KBM-7 (cell line): ENCODE measurements at places on chromosomes 16 and 17.

DNA sequence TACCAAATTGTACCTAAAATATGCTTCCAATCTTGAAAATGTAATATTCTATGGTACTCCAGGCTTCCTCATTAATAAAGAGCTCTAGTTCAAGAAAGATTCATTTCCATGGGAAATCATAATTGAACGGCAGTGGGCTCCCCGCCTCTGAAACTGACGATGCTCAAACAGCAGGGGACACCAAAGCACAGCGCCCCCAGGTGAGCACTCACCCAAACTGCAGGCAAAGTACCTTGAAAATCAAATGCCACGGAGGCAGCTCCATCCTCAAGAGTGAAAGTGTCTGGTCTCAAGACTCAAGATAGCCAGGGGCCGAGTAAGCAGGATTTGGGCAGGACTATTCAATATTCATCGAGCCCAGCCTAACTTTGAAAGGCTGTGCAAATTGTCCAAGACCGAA lies 217.4 kb upstream of the TNRC6C start:
- peak; percentile 64 for DNase-seq

DNA sequence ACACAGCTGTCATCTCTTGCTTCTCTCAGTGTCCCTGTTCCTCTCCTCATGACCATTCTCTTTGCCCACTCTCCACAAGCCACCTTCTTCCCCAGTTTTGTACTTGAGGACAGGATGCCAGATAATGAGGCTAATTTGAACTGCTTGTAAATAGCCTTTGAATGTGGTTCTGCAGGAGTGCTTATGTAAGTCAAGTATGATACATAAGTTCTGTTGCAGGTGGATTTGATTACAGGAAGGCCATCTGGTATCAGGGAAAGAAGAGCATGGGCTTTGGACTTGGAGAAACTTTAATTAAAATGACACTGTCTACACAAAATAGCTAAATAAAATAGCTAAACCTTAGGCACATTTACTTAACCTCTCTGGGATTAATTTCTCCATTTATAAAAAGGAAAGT lies 120.2 kb upstream of the HLF start:
- DNase-seq, result no peak

DNA sequence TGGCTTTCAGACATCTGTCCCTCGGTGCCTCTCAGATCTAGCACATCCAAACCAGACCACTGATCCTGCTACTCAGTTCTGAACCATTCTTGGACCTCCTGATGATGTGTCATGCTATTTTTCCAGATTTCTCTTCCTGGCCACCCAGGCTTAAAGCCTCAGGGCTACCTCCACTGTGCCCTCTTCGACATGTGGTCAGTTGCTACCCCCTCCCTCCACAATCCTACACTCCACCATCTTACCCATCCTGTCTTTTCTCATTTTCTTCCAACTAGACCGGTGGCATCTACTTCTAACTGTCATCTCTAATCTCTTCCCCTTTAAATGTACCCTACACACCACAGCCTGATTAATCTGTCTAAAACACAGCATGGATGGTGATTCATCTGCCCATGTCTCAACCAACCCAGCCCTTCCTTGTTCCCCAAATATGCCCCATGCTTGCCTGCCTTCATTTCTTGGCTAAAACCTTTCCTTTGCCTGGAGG lies 478.6 kb downstream of the SLC39A11 start:
- DNase-seq, result peak; percentile 5

- DNase-seq, result no peak
Measured at GRCh38 chr17:57601143-57601735, 143.9 kb downstream of the CCDC182 start.

GRCh38 chr17:74842599-74843351 lies 16.9 kb downstream of the GRIN2C start:
- DNase-seq, result no peak

- no peak for DNase-seq
Measured at GRCh38 chr16:46789499-46790414, 41.2 kb downstream of the C16orf87 start.

DNA sequence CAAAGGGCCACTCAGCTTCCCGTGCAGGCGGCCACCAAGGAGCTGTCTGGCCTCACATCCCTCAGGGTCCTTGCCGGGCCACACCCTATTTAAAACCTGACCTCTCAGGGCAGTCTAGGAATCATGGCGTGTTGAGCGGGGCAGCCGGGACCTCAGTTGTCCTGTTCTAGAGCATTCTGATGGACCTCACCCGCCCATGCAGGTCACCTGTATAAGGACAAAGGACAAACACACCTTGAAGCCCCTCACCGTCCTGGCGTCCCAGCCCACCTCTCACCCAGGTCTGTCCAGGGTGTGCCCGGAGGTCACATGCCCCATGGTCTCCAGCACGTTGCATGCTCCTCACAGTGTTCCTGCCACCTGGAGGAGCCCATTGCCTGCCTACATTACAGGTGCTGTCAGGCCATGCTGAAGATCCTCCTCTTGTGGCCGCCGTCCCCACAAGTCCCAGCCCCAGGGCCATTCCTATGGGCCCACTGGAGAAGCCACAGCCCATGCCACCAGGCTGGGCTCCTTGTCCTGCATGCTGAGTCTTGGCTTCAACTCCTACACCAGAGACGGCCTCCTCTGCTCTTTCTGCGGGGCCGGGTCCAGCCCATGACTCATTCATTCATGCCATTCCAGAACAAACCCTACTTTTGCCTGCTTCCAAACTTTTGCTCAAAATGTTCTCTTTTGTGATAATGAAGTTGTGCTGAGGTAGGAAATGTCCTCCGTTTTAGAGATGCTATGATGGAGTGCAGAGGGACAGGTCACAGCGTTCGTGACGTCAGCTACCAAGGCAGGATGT lies 46.3 kb downstream of the PEMT start:
- DNase-seq, result no peak

GRCh38 chr16:10314811-10315210 lies 71.0 kb upstream of the ATF7IP2 start:
- DNase-seq, result peak; percentile 45

DNA sequence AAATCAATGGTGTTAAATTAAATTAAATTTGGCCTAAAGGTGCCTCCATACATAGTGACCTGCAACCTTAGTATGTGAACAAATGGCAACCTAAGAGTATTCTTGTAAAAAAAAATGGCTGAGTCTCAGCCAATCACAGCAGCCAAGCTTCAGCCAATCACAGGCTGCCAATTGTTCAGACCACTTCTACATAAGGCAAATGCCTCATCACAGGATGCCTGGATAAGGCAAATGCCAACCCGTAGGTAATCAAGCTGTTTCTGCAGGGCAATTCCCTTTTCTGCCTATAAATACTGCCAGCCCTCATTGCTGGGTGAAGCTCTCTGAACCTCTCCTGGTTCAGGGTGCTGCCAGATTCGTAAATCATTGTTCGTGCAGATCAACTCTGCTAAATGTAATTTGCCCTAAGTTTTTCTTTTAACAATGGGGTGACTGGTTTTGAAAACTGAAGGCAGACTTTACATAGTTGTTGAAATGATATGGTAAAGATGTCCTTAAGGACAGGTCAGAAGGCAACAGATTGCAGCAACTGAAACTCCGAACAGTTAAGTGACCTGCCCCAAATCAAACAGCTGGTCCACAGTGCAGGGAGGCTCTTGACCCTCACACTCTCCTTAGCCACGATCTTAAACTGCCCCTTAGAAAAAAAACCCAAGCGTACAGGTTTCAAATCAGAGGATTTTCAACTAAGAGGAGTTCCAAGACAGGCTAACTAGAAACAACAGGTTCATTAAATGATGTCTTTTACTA lies 50.3 kb downstream of the N4BP1 start:
- DNase-seq, result peak; percentile 35

DNA sequence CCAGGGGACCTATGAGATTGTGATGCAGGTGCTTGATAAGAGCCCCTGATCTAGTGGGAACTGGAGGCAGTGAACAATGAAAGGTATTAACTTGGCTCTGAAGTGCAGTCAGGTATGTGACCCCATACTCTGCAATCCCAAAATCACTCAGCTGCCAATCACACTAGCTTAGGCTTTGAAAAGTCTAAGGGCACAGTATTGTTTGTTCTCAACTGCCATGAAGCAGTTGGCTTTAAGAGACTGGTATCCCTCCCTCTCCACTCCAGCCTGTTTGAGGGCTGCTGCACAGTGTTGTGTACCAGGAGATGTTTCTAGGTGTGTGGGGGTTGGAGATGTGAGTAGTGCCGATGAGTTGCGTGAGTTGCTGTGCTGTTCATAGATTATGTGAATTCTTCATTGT lies 2.4 kb downstream of the YPEL2 start:
- no peak for DNase-seq

DNA sequence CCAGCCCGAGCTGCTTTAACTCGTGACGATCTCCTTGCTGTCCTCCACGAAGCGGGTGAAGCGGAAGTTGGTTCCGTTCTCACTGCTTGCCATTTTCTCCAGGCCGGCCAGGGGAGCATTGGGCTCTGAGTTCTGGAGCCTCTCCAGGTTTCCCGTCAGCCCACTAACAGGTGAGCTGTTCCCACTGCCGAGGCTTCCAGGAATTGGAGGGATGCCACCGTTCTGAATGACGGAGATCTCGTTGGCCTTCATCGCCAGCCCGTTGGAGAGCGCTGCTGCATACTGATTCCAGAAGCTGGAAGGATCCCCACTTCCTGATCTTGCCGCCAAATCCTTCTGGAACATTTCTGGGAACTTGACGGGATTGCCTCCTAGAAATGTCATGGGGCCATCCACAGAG lies 14.0 kb downstream of the SALL1 start:
- DNase-seq, result no peak

- no peak for DNase-seq
Measured at GRCh38 chr16:3115003-3115402, 2.6 kb downstream of the ZNF205 start.

GRCh38 chr17:28379814-28380801 lies 8.6 kb downstream of the SARM1 start:
- peak; percentile 9 for DNase-seq

DNA sequence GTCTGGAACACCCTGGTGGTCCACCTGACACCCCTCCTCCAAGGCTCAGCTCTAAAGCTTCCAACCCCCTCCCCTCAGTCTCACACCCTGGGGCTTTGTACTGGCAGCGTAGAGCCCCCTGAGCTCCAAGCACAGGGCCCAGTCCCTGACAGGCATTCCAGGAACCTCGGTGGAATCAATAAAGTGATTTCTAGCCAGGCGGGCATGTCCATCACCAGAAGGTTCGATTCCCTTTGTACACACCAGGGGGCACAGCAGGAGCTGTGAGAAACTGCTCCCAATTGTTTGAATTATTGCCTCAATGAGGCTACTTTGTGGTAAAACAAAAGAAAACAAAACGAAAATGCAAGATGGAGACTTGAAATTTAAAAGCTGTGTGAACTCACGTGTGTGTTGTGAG lies 51.8 kb downstream of the SMPD3 start:
- DNase-seq, result peak; percentile 51

- DNase-seq, result no peak
Measured at GRCh38 chr17:49016775-49017463, 19.7 kb downstream of the IGF2BP1 start.

DNA sequence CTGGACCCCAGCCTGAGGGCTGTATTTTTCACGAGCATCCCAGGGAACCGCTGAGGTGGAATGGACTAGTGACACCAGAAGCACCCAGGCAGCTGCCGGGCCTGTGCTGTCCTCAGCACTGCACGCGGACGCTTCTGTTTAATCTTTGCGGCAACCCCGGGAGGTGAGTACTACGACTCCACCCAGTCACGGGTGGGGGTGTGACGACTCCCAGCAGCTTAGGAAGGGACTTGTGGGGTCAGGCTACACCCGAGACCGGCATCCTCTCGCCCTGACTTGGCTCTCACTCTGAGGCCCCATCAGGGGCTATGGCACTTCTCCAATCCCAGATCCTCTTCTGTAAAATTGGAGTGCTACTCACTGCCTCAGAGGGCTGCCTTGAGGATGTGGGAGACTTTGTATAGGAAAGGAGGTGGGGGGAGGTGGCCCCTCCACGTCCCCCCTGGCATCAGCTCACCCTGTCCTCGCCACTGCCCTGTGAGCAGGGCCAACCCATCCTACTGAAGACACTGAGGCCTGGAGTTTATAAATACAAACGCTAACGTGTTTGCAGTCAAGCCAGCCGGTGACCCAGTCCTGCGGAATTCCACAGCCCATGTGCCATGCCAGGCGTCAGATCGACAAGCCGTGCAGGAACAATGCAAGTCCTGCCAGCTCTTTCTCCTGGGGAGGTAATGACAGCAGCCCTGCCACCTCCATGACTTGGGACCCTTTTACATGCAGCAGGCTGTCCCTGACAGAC lies 44.4 kb downstream of the PPL start:
- DNase-seq, result no peak

DNA sequence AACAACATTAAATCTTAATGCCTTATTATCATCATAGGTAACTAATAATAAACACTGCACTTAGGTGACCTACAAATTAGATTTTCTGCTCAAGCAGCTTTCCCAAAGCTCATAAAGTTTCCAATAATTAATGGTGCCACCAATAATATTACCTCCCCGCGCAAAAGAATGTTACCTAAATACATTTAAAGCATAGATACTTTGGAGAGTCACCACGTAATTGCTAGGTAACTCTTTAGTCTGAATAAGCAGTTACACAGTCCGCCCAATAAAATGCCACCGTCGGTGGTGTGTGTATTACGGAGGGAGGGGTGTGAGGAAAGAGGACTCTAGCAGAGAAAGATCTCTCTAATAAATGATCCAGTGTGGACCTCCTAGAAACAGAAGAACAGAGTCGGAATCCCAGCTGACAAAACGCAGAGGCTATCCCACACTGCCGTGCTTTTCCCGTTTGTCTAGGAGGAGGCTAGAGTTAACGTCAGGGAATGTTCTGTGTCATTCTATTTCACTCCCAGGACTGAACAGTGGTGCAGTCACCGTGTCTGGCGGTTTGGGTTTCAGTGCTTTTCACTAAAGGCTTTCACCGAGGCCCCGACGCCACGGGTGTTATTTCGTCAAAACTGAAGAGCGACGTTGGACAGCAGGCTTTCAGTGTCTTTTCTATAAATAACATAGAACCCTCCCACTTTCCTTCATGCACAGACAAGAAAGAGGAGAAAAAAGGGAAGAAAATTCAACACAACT lies 630 bp downstream of the RNFT1 start:
- no peak for DNase-seq

DNA sequence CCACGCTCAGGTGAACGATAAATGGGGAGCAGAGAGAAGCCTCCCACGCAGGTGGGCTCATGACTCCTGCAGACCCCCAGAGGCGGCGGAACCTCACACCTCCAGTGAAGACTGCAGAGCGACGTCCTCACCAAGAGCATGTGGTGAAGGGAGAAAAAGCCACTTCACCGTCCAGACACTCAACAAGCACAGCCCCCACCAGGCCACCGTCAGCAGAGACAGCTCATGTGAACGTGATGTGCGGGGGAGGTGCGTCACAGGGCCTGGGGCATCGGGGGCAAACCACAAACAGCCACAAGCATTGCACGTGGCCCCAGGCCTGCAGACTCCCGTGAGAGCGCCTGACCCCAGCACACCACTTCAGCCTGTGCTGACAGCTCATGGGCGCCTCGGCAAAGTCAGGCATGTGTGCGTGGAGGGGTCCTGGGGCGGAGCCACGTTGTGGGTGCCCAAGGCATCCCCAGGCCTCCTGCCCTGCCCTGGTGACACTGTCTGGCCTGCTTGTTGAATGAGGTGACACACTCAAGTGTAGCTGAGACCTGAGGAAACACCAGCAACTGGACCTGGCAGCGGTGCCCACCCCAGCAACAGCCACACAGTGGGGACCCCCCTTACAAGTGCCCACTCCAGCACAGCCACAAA lies 19.0 kb downstream of the LMF1 start:
- peak; percentile 52 for DNase-seq

- no peak for DNase-seq
Measured at GRCh38 chr16:68368301-68368888, 57.6 kb downstream of the PRMT7 start.

GRCh38 chr17:17684906-17685774 lies 3.9 kb downstream of the RAI1 start:
- DNase-seq, result no peak
